NB4 (cell line): ENCODE measurements at places on chromosomes 1 and 21.

DNA sequence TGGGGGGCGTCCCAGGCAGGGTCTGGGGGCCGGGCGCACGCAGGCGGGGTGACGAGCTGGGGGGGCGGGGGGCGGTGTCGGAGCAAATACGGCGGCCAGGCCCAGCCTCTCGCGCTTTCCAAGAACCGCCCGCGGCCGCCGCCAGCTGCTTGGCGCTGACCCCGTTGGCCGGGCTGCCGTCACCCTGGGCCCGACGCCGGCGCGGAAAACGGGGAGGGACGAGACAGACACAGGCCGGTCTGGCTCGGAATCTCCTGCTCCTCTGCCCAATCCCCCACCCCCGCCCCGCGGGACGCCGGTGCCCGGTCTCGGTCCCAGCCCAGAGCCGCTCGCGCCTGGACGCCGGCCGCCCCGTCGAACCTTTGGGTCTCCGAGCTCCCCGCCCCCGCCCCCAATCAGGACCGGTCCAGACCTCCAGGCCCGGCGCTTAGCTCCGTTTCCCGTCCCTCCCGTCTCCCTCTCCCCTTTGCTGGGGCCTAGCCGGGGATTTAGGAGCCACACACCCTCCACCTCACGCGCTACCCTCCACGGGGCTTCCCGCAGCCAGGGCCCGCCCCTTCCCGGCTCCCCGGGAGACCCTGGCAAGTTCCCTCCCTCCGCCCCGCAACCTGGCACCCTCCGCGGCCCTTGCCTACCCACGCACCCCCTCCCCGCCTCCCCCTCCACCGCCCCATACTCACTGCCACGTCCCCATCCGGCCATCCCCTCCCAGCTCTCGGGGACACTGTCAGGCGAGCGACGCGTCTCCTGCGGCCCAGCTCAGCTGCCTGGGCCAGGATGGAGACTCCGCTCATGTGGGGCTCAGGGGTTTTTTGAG is 800 bp upstream of the MMP23B start:
- peak; percentile 5 for DNase-seq

GRCh38 chr1:24769656-24770651 is 24.7 kb downstream of the CLIC4 start:
- DNase-seq, result peak; percentile 52

GRCh38 chr1:208243527-208243966 is 637 bp downstream of the PLXNA2 start:
- DNase-seq, result peak; percentile 40

DNA sequence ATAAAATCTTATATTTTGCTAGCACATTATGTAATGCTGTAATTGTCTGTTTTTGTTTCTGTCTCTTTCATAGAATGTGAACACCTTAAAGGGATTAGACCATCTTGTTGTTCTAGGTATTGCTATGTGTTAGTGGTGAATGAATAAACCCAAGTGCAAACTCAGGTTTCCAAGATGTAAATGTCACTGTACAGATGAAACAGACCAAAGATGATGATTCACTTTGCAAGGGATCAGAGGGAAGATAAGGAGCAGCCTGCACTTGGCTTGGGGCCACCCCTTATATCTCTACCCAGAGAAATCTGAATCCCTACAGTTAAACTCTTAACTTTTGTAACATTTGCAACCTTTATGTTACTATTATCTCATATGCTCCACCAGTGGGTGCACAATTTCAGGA is 25.4 kb downstream of the UROD start:
- DNase-seq, result no peak

DNA sequence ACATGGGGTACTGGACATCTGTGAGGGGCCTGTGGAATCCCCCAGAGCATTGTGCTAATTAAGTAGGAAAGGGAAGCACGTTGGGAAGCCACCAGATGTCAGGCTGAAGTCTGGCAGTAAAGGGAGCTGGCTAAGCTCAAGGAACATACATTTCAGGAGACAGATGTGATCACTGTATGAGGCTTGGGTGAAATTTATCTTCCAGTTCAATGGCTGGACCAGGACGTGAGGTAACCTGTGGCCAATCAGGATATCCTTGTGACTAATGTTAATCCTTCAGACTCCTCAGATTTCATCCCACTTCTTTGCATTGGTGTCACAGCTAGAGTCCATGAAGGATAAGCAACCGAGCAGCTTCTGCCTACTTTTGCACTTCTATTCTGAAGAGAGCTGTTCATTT is 110.2 kb upstream of the APP start:
- DNase-seq, result no peak

- DNase-seq, result no peak
These were observed 23.8 kb downstream of the SIM2 start for GRCh38 chr21:36722370-36723368.

- DNase-seq, result peak; percentile 25
These were observed 50.1 kb downstream of the RASAL2 start for GRCh38 chr1:178143730-178144690.

DNA sequence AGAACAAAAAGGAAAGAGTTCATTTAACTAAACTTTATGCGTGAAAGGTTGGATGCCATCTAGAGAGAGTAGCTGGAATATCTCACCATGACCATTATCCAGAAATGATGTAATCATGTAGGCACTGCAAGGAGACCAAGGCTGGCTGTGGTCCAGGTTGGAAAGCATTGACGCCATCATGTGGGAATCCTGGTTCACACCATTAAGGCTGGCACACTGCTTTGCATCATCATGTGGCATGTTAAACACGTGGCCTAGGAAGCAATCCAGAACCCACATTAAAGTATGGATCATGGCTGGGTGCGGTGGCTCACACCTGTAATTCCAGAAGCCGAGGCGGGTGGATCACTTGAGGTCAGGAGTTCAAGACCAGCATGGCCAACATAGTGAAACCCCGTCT is 4.3 kb downstream of the ADAMTS1 start:
- no peak for DNase-seq

- no peak for DNase-seq
These were observed 139.8 kb upstream of the PTBP2 start for GRCh38 chr1:96581772-96582171.

- DNase-seq, result peak; percentile 71
These were observed 508 bp downstream of the RAVER2 start for GRCh38 chr1:64745181-64745985.

GRCh38 chr1:25826571-25826970 is 6.8 kb downstream of the MTFR1L start:
- DNase-seq, result no peak

GRCh38 chr1:40078512-40079333 is 18.3 kb downstream of the PPT1 start:
- peak; percentile 69 for DNase-seq

- no peak for DNase-seq
These were observed 3.4 kb upstream of the FAM131C start for GRCh38 chr1:16076865-16077238.

- DNase-seq, result no peak
These were observed 22.3 kb upstream of the GPR137B start for GRCh38 chr1:236119943-236120484.

- DNase-seq, result peak; percentile 28
These were observed 160.9 kb downstream of the GABPA start for GRCh38 chr21:25895565-25896205.

- no peak for DNase-seq
These were observed 851.2 kb upstream of the ADAMTS5 start for GRCh38 chr21:27817902-27818623.

GRCh38 chr1:93729502-93729901 is 47.9 kb upstream of the BCAR3 start:
- no peak for DNase-seq

DNA sequence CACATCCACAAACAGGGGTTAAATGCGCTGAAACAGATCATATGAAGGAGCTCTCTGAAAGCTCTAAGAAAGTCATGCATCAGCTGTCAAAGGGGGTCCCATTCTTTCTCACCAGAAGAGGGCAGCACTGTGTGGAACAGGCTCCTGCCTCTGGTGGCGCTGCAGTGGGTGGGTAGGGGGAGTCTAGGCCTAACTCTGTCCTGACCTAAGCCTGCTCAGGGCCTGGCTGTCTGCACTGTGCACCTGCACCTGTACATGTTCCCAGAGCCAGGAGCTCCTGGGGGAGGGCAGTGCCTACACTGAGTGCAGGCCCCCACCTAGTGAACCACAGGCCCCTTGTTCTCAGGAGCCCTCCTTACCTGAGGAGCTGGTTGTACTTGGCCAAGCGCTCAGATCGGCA is 16.0 kb downstream of the ENO1 start:
- DNase-seq, result peak; percentile 71

DNA sequence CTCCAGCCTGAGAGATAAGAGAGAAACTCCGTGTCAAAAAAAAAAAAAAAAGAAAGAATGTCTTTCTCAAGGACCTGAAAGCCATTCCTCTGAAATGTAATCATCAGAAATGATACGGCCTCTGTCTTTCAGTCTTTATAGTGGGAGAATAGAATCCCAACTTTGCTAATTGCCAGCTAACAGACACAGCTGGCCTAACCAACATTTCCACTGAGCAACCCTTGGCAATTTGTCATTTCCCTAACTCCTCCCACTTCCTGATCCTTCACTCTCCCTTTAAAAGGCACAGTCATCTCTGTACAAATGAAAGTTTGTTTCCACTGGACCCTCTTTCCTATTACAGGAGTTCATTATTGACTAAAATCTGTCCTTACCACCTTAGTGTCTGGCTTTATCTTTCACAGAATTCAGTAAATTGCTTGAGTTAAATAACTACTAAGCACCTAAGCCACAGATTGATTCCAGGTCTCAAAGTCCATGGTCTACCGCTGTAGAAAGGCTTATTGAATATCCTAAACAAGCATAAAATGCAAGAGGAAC is 4.3 kb upstream of the CBR1 start:
- peak; percentile 54 for DNase-seq

DNA sequence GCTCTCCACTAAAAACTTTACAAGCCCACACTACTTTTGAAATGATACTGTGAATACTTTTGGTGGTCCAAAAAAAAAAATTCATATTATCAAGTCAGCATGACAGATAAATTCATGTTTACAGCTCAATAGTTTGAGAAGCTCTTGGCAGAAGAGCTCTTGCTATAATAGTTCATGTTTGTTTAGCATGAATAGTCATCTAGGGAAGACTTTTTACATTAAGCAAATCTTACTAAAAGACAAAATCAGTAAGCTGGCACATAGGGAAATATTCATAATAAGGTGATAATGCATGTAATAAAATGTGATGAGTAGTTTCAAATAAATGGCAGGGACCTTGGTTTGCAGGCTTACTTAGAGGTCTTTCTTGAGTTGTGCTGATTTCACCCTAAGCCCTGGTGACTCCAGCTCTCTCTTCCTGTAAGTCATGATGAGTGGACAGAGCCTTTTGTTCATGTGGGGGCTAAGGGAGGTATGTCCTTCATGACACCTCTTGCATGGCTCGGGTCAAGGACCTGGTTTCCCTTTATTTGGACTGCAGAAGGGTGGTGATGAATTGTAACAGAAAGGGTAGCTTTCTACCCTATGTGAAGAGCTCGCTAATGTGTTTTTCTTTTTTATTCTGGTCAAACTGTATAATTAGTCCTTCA is 166.7 kb downstream of the GABPA start:
- no peak for DNase-seq

DNA sequence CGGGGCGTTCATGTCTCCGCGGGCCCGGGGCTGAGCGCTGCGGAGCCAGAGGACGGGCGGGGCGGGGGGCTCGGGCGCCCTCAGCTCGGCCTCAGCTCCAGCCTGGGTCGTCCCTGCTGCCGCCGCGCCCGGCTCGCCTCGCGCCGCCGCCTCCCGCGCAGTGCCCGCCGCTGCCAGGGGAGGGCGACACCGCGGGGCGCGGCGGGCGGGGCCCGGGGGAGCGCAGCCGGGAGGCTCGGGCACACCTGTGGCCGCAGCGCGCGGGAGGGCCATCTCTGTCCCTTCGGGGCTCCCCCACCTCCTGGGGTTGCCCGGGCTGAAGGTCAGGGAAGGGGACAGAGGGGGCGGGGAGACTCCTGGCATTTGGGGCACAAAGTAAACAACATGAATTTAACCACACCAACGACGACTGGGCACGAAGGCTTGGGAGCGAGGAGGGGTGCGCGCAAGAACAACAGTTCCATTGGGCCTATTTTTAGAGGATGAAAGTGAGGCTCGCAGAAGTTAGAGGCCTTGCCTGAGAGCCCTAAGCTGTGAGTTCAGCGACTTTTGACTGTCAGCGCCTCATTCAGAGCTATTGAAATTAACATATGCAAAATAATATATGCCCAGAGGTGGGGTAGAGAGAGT is at the start of gene FAM131C:
Gene FAM131C (minus strand): TSS at position 162 of the 630 bp plus-strand sequence. CDS start 209 bp downstream, outside the sequence.
- peak; percentile 42 for DNase-seq

DNA sequence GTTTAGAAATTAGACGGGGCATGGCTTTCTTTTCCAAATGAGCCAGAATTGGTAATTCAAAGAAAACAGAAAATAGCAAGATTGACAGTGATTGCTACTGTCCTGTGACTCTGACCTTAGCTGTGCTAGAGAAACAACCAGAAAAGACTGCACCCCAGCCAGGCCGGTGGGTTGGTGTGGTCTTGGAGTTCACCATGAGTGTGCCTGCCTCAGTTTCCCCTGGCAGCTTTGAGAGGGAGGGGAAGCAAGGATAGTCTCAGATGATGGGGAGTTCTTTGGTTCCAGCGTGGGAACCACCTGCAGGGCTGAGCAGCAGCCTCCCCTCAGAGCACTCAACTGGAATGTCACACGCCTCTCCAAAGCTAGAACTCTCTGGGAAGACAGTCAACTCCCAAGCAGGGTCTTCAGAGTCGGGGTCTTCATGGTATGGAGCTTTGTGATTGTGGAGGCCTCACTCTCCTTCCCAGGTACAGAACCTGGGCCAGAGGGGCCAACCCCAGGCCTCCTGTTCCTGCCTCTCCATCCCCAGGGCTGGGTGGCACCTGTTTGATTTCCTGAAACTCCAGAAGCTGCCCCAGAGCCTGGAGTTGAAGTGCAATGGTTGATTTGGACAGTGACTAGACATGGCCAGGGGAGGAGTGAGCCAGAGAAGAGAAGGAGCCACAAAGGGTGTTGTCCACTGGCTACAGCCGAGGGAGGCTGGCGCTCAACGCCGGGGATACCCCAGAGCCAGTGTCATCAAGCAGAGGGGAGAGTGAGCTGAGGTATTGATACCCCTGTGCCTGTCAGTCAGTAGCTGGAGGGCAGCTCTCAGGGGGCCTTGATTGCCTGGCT is 35.7 kb downstream of the SIM2 start:
- no peak for DNase-seq

- no peak for DNase-seq
These were observed 3.8 kb upstream of the LRRC47 start for GRCh38 chr1:3799976-3800685.

GRCh38 chr1:6897138-6897537 is 111.9 kb downstream of the CAMTA1 start:
- no peak for DNase-seq

- no peak for DNase-seq
These were observed 87.1 kb upstream of the COL6A1 start for GRCh38 chr21:45894450-45894825.

- no peak for DNase-seq
These were observed 654.4 kb upstream of the NR5A2 start for GRCh38 chr1:199373139-199373538.

GRCh38 chr1:226061068-226061840 is 1.3 kb upstream of the H3-3A start:
- DNase-seq, result no peak
